ENCODE measurements at places on chromosomes 13 and 19.
A peak's percentile ranks its signal among the peaks of the same experiment; 100 is the strongest.

GRCh38 chr13:100552755-100553154 is 35.8 kb downstream of the GGACT start:
- no peak for DNase-seq

GRCh38 chr13:110070046-110070445 is 236.9 kb downstream of the COL4A1 start:
- DNase-seq = no peak

- peak; percentile 42 for DNase-seq
These were observed 45.8 kb downstream of the RFX2 start for GRCh38 chr19:6064336-6065073.

- no peak for DNase-seq
These were observed 3.1 kb downstream of the RANBP3 start for GRCh38 chr19:5974721-5975387.
